GM12878 (cell line): ENCODE measurements at places on chromosomes 6 and 20.

DNA sequence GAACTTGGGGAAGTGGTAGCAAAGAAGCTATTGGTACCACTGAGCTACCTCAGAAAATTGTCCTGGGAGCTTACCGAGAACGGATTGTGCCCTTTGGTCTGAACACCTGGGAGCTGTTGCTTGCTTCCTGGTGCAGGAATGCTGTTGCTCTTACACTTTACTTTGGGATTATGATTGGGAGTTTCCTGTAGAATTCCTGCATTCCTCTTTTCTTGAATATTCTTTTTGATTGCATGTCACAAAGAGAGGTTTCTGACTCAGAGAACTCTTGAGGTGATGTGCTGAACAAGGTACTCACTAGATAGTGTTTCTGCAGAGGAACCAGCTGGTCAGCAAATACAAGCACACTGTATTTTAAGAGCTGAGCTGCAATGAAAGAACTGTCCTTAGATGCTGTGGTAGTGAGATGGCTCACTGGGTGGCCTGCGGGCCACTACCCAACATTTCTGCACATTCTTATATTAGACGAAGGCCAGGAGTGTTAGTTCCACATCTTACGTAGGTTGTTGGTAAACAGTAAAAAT is 35.0 kb downstream of the LRRC1 start:
- DNase-seq = no peak

- DNase-seq = peak; percentile 30
These were observed 123.0 kb downstream of the SLC16A10 start for GRCh38 chr6:111210194-111210728.

GRCh38 chr6:51929934-51930574 is 157.4 kb downstream of the PKHD1 start:
- no peak for DNase-seq

- no peak for DNase-seq
These were observed 21.3 kb downstream of the TTPAL start for GRCh38 chr20:44496976-44497375.

DNA sequence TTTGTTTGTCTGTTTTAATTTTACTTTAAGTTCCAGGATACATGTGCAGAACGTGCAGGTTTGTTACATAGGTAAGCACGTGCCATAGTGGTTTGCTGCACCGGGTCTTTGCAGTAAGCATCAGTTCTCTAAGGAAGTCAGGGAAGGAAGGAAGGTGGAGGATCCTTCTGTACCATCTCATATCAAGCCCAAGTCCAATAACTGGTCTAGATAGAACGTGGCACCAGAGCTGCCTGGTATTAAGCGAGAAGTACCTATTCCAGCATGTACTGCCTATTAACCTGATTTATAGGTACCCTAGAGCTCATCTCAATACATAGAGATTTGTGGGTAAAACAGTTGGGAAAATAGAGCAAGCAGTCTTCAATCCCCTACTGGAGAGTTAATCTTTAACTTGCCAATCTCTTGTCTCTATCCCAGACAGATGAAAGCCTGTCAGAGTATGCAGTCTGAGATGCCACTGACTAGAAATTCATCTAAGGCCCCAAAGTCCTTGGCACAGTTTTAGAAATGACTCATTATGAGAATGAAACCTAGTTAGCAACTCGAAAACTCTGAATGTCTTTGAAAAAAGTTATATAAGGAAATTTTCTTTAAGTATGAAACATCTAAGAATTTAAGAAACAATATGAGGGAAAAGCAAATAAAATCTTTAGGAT is 144.9 kb downstream of the TFAP2A start:
- no peak for DNase-seq

DNA sequence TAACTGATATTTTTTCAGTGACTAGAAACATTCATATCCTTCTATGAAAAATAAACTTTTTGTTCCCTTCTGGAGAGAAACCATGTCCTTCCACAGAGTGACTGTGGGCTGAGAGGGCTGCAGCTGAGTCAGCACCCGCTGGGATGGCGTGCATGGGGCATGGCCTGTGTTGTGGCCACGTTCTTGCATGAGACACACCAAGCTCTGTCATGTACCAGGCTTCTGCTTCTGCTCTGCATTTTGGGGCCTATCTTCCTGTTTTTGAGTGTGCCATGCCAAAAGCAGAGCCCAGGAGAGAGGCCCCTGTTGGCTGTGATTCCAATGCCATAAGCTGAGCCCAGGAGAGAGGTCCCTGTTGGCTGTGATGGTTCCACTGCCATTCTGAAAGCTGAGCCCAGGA is 10.8 kb downstream of the APMAP start:
- no peak for DNase-seq

- DNase-seq = peak; percentile 81
These were observed 29.1 kb downstream of the RREB1 start for GRCh38 chr6:7136859-7137334.

- DNase-seq = no peak
These were observed 180.2 kb downstream of the PACRG start for GRCh38 chr6:162907876-162908481.

- DNase-seq = no peak
These were observed 5.6 kb downstream of the SOX4 start for GRCh38 chr6:21599051-21599696.

DNA sequence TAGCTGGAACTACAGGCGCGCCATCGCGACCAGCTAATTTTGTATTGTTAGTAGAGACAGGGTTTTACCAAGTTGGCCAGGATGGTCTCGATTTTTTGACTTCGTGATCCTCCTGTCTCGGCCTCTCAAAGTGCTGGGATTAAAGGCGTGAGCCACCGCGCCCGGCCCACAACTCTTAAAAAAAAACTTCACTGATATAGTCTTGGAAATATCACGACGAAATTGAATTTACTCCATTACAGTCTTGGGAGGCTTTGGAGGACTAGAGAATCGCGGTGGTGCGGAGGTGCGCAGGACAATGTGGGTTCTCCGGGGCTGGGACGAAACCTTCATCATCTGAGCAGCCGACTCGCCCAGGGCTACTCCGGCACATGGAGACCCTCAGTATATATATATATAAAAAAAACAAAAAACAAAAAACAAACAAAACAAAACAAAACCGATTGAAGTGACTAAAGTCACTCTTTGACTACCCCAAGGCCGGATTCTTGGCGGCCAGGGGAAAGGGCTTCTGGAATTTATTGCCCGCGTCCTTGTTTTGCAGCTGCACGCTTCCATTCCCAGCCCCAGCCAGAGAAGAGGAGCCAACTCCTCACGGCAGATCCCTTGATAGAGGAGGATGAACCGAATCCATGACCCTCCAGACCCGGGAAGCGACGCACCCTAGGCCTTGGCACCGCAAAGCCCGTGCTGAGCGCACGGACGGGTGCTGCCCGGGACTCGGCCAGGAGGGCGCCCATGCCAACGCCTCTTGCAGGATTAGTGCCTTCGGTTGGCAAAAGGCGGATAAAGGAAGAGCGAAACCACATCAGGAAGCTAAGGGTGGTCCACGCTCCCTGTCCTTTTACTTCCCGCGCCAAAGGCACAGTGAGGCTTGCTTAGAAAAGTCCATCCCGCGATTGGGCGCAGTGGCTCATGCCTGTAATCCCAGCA is 1.7 kb upstream of the GCM2 start:
- no peak for DNase-seq

- no peak for DNase-seq
These were observed 38.4 kb downstream of the WDR27 start for GRCh38 chr6:169663468-169663867.

- DNase-seq = no peak
These were observed 12.0 kb downstream of the RNF8 start for GRCh38 chr6:37365791-37366190.

GRCh38 chr20:63456429-63457284 is 15.8 kb downstream of the KCNQ2 start:
- no peak for DNase-seq

DNA sequence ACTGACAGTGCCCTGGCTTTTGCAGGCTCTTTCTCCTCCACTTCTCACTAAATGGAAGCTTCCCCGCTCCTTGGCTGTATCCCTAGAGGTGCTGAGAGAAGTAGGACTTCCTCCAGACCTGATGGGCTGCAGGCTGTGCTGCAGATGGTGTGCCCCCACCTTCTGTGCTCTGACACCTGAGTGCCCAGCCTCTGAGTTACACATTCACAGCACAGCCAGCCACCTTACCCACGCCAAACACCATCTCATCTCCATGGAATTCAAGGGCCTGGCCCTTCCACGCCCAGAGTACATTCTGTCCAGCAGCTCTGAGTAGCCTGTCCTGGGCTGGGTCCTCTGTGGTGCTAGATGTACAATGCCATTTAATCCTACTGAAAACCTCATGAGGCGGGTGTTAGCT is 5.3 kb downstream of the SFTA2 start:
- DNase-seq = no peak

DNA sequence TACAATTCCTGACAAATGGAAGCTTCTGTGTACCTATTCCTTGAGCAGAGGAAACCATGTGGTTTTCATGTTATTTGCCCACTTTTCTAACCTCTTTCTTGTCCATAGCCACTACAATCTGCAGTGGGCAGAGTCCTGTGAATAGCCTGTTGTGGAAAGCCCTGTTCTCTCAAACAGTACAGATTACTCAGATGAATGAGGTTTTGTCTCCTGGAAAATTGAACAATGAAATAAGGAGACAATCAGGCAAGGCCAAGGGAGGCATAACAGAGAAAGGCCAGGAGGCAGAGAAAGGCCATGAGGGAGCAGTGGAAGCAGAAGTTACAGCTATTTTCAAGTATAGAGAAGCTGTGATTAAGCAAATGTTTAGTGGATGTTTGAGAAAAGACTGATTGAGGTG is 189.3 kb downstream of the GRIK2 start:
- DNase-seq = no peak

- no peak for DNase-seq
These were observed 93.3 kb downstream of the RNASET2 start for GRCh38 chr6:166862978-166863530.

GRCh38 chr20:46694484-46694883 is 5.2 kb upstream of the TP53RK start:
- DNase-seq = peak; percentile 27

DNA sequence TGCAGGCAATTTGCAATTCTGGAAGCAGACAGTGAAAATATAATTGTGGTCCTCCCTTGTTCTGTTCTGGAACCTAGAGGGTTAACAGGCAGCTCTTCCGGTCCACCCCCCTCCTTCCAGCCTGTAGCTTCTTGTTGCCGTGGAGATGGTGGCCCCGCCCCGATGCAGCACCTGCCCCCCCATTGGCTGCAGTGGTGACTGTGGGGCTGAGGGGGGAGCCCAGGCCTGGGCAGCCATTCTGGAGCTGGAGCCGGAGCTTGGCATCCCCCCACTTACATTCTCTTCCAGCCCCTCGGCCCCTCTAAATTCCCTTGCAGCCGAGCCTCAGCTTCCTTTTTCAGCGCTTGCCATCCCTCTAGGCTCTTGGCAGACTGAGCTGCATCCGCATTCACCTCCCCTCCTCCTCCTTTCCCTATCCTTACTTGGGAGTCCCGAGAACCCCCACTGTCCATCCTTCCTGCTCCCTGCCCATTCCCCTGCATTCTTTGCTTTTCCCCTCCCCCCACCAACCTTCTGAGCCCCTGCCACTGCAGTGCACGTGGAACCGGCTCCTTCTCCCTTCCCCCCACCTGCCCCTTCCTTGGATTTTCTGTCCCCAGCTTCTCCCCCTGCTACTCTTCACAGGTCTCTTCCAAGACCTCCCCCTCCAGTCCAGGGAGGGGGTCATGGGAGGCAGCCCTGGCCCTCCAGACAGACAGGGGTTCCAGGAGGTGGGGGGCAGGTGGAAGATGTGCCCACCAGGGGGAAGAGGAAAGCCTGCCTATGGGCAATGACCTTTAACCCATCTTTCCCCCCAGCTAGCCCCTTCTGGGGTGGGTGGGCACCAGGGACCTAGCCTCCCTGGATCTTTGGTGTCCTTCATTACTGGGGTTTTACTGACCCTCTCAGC is 11.4 kb downstream of the SYNGAP1 start:
- no peak for DNase-seq

- no peak for DNase-seq
These were observed 20.1 kb downstream of the HECA start for GRCh38 chr6:139154881-139155547.

GRCh38 chr20:8647961-8648441 is 420.9 kb upstream of the PLCB4 start:
- no peak for DNase-seq

DNA sequence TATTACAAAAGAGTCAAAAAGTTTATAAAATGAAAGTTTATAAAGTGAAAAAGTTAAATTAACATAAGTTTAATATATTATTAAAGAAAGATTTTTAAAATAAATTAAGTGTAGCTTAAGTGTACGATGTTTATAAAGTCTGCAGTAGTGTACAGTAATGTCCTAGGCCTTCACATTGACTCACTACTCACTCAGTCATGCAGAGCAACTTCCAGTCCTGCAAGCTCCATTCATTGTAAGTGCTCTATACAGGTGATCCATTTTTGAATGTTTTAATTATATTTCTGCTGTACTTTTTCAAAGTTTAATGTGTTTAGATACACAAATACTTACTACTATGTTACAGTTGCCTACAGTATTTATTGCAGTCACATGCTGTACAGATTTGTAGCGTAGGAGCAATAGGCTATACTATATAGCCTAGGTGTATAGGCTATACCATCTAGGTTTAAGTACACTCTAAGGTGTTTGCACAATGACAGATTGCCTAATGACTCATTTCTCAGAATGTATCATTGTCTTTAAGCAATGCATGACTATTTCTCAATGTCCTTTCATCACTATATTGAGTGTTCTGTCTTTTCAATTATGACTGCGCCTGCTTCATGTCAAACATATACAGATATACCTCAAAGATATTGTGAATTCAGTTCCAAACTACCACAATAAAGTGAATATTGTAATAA is 1110.3 kb upstream of the MAP3K7 start:
- DNase-seq = no peak

GRCh38 chr6:45709781-45710220 is 305.9 kb downstream of the CLIC5 start:
- DNase-seq = peak; percentile 64

GRCh38 chr6:9851541-9852380 is 563.1 kb downstream of the TFAP2A start:
- no peak for DNase-seq

DNA sequence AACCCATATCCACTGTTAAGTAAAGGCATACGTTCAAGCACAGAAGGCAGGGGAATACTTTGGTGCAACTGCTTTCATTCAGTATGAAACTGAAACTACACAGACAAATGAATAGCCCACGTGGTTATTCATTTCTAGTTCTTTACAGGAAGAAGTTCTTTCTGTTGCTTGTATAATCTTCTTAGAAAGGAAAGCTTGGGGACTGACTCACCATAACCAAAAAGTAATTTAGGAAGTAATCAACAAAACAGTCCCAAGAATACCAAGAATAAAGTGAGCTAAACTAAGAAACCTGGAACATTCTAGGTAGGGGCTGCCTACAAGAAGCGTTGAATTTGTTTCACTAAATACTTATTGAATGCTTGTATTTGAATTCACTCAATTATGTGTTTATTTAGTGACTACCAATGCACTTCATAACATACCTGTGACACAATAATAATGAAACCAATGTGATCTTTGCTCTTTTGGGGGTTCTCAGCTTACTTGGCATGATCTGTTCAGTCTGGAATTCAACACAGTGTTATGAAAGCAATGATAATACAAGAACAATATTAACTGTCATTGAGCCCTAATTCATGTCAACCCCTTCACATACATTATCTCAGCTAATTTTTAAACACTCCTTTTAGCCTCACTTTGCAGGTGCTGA is 25.1 kb upstream of the KIAA0408 start:
- DNase-seq = peak; percentile 39

GRCh38 chr20:57274846-57275245 is 8.4 kb upstream of the BMP7 start:
- no peak for DNase-seq
